ENCODE measurements at places on chromosomes 7 and 10.

DNA sequence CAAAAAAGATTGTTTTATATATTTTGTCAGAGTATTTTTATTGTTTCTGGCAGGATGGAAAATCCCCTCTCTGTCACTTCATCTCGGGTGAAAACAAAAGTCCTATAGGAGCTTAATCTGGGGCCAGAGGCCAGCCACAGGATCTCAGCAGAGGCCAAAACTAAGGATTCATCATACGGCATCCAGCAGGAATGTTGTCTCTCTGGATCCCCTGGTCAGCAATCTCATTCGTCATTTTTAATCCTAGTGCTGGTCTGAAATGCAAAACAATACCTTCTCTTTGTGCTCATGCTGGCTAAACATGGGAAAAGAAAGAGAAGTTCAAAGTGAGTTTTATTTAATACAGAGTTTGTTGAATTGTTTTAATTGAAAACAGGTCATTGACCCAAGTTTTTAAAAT is 482.5 kb upstream of the AUTS2 start:
- no peak for DNase-seq

GRCh38 chr10:102917314-102917961 is 656 bp upstream of the CNNM2 start:
- peak; percentile 81 for DNase-seq

DNA sequence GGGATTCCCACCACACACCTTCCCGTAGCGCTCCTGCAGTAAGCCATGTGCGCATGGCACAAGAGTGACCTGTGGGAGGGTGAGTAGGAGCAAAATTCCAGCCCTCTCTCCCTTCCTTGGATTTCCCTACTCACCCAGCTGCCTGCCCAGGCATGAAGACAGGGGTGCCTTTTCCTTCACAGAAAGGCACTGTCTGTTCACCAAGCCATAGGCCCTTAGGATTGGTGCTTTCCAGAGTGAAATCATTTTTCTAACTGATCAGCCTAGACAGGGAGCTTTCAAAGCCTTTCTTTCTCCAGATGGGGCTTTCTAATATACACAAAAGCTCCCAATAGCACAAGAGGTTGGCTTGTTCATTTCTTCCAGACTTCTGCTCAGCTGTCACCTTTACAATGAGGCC is 79.7 kb downstream of the CTTNBP2 start:
- DNase-seq, result no peak

DNA sequence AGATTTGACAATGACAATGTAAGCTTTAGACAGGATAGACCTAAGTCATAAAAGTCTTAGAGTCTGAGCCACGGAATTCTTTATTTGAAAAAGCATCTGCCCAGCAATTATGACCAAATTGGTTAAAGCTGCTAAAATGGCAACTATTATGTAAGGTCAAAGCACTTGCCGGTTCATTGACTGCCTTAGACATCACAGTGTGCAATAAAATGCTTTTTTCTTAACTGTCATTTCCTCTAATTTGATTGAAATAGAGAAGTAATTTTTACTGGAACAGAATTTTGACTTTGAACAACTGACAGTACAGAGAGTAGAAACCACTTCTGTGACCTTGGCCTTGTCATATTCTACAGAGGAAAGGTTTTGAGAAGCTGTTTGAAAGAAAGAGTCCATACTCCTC is 142.9 kb downstream of the THSD7A start:
- no peak for DNase-seq

DNA sequence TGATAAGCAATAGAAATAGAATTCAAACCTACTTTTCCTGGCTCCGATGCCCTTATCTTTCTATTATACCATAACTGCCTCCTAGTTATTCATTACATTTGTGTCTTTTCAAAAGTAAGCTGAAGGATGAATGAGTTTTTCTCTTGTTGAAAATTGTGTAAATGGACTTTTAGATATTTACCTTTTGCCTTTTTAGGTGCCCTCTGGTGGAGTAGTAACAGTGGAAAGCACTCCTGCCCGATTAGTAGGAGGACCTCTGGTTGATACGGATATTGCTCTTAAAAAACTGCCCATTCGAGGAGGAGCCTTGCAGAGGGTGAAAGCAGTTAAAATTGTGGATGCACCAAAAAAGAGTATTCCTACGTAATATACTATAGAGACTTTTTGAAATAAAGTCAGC is 11.2 kb downstream of the FAM237B start:
- DNase-seq, result no peak

DNA sequence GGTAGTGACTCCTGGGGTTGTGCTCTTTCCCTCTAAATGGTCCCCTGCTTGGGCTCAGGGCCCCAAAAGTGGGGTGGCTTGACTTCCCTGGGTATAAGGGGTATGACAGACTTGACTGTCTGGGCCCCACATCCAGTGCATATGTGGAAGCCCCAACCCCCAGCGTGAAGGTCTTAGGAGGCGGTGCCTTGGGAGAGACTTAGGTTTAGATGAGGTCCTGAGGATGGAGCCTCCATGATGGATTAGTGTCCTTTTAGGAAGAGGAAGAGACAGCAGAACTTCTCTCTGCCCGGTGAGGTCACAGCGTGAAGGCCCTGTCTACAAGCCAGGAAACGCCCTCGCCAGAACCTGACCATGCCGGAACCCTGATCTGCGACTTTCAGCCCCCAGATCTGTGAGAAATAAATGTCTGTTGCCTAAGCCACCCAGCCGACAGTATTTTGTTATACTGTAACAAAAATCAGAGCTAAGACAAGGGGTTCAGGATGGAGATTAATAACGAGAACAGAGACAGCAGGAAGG is 23.8 kb downstream of the PODXL start:
- DNase-seq, result no peak

- DNase-seq, result no peak
Measured at GRCh38 chr10:69710008-69710888, 80.2 kb downstream of the FAM241B start.

GRCh38 chr10:29517352-29517923 is 117.3 kb downstream of the SVIL start:
- DNase-seq, result no peak

- DNase-seq, result no peak
Measured at GRCh38 chr10:112246-112645, 23.0 kb upstream of the ZMYND11 start.

GRCh38 chr10:124735491-124736286 is 8.5 kb downstream of the FAM53B start:
- DNase-seq, result no peak

GRCh38 chr7:91463330-91463729 is 199.1 kb downstream of the FZD1 start:
- DNase-seq, result no peak

- no peak for DNase-seq
Measured at GRCh38 chr7:121278120-121279021, 50.4 kb upstream of the WNT16 start.

DNA sequence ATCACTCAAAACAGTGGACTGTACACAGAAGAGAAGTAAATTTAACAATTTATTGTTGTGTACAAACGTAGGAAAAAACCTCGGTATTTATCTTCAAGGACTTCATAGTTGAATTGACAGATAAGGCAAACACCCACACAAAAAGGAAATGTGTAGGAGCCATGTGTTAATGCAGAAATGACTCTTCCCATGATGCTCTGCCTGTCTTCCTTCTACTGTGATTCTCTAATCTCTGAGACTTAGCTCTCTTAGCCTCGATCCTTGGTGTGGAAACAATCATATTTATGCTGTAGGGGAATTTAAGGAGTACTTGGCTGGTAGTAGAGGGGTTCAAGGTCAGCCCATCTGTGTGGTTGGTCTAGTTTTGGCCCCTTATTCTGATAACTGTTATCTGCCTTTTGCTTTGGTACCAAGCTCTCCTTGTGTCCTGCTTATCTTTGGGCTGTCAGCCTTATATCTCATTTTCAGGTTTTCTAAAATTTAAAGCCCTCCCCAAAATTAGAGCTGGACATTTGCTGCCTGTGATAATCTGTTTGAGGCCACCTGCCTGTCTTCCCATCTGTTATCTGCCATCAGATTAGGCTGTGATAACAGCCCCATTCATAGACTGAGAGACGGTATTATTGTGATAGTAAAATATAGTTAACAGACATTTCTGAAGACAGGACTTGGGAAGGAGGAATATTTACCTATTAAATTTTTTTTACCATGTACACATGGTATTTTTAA is 81.7 kb downstream of the GPR85 start:
- no peak for DNase-seq

DNA sequence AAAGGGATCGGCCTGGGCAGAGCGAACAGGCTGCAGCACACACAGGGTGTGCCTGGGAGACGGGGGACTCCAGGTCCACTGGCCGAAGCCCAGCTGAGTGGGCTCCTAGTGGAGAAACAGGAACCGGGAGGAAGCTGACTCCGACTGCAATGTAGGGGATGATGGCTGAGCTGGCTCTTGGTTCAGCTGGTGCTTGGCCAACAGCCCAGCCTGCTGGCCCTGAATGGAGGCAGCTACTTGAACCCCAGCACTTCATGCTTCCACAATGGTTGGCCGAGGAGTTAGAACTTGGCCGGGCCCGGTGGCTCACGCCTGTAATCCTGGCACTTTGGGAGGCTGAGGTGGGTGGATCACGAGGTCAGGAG is 27.0 kb upstream of the FRAT2 start:
- no peak for DNase-seq

- DNase-seq, result no peak
Measured at GRCh38 chr7:44347546-44348114, 22.2 kb upstream of the CAMK2B start.

DNA sequence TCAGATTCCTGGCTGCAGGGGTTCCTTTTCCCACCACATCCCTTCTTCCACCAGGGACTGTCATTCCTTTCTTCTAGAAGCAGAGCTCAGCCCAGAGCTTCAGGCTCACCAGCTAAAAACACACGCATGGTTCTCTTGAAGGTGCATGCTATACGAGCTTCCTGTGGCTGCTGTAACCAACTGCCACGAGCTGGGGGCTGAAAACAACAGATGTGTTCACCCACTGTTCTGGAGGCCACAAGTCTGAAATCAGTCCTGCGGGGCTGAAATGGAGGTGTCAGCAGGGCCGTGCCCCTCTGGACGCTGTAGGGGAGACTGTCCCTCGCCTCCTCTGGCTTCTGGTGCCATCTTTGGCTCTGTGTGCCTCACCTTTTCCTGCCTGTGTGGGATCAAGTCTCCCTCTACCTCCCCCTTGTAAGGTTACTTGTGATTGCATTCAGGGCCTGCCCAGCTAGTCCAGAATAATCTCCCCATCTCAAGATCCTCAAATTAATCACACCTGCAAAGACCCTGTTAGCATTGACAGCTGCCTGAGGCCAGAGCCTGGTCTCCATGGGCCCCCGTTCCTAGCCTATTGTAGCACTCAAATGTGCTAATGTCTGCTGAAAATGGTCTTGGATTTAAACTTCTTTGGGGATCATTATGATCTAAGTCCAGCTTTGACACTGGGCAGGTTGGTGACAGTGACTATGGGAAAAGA is 13.7 kb downstream of the RAB19 start:
- no peak for DNase-seq

- no peak for DNase-seq
Measured at GRCh38 chr10:10326116-10326515, 691.6 kb upstream of the CELF2 start.

GRCh38 chr10:1230138-1230537 is 174.0 kb downstream of the WDR37 start:
- DNase-seq, result no peak

DNA sequence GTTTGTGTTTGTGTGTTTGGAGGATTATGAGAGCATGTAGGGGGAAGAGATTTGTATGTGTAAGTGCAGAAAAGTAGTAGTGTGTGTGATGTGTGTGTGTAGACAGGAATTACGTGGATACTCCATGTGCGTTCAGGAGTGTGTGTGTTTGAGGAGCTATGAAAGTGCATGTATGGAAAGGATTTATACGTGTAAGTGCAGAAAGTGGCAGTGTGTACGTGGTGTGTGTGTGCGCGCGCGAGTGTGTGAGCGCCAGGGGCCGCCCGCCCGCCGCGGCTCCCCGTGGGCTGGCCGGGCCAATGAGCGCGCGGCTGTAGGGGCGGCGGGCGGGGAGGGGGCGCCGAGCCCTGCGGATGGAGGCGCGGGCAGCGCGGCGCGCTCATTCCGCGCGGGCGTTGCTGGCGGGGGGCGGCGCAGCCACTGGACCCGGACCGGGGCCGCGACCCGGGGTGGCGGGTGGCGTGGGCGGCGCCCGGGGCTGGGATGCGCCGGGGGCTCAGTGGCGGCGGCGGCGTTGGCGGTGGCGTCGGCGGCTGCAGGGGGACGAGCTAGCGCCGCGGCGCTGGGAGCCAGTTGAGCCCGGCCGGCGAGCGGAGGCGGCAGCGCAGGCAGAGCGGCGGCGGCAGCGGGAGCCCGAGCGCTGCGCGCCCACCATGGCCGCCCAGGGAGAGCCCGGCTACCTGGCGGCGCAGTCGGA is at the start of gene BICC1:
Gene BICC1 (plus strand): TSS at position 382 of the 697 bp plus-strand sequence. CDS start 272 bp downstream, at position 654.
- DNase-seq, result peak; percentile 44

DNA sequence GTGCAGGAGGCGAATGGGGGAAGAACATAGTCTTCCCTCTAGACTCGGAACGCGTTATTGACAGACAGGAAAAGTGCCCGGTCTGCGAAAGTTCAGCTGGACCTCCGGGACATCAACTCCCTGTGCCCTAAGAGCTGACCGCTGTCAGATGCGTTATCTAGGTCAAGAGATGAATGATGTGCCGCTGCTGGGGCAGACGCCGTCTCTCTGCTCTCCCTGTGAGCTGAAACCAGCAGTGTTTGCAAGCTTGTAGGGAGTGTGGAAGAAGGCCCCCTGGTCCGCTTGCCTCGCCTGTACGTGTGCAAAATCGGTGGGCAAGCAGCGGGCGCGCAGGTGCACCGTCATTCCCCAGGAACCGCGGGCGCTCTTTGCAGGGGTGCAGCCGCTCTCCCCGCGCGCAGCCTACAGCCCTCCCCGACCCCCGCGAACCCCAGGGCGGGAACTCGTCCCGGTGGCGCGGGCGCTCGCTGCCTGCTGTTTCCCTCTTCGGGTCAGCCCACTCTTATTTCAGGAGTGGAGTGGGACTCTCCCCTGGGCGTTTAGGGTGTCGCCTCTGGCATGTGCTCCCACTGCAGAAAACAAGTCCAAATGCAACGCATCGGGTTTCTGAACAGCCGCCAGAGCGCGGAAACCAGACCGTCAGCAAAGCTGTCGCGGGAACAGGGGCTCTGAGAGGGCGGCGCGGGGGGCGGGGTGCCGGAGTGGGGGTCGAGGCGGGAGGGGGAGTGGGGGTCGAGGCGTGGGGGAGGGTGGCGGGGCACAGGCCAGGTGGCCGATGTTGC is 1.8 kb upstream of the PFKFB3 start:
- DNase-seq, result no peak
